Inflammatory macrophage treated with lipopolysaccharide for 4 hours (primary cell): ENCODE measurements at places on chromosomes 13 and 19.

DNA sequence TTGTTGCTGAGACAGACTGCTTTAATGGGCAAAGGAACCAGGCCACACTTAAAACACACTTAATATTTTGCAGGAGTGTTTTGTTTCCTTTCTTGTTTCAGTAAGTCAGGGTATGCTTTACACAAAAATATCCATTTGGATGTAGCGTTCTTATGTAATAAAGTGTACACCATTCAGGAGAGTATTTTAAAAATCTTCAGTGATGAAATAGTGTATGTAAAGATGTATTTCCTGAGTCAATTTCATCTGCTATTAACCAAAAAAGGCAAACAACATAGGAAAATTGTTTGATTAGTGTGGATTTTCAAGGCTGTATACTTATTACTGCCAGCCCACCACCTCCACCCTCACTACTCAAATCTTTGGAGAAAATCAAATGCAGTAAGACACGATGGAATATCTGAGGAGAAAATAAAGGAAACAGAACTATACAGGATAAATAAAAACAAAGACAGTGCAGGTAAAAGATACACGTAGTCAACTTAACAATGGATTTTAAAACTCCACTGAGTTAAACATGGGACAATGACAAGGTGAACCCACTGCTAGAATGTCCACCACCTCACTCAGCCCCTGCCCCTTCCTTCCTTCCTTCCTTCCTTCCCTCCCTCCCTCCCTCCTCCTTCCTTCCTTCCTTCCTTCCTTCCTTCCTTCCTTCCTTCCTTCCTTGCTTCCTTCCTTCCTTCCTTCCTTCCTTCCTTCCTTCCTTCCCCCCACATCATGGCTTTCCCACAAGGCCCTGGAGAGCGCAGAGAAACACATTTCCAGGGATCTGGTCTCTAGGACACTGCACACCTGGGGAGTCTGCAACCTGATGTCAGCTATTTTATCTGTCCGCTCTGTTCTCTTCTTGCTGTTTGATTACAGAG, 360.3 kb downstream of the IRS2 start:
- no peak for DNase-seq

GRCh38 chr13:31234729-31235128, 35.0 kb downstream of the B3GLCT start:
- no peak for DNase-seq

DNA sequence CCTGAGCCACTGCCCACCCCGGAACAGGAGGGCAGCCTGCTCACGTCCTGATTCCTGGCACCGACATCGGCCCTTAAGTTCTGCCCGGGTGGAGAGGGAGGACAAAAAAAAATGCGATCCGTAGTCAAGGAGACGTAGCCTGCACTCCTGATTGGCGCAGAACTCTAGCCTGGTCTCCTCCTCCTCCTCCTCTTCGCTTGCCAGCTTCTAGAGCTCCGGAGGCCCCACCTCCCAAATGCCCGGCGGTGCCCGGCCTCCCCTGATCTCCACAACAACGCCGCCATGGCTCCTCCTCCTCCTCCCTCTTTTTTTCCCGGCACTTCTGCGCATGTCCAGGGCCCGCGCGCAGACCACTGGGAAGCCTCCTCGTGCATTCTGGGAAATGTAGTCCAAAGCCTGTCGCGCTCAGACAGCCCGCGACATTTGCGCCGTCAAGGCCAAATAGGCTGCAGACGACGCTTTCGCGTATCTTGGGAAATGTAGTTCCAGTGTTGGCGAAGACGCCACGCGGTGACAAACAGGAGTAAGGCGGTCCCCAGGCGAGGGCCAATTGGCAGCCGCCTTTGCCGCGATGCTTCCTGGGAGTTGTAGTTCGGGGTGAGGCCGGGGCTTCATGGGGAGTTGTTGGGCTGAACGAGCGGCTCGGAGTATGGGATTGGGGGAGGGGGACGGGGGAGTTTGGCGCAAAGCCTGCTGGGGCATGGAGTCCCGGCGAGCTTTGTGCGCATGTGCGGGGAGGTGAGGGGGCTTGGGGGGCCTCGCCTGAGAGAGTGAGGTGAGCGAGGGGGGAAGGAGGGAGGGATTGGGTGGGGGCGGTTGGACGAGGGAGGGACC, at the start of gene ZNF444:
Gene ZNF444, plus strand, starts transcription at position 705 of the 834 bp plus-strand sequence. CDS start 5,625 bp downstream, outside the sequence.
- DNase-seq = peak; percentile 99

- DNase-seq = no peak
These were observed 5.3 kb downstream of the PTBP1 start for GRCh38 chr19:802498-803098.

DNA sequence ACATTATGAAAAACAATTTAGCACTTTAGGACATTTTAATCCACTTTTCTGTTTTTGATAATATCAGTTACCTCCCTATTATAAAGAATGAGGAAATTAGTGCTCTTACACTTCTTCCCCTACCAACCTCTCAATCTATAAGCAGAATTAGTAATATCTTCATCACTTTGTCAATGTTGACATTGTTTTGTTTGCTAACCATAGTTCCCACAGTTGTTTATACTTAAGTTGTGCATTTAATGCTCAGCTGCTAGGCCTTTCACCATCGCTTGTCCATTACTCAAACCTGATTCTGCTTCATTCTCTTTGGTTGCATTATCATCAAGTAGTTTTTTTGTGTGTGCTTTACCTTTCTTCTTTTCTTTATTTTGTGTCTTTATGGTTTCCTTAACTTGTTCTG, 132.1 kb downstream of the CDK8 start:
- DNase-seq = no peak
